ENCODE measurements at places on chromosomes 3 and 15.

GRCh38 chr3:30682434-30683155 lies 76.2 kb downstream of the TGFBR2 start:
- DNase-seq = no peak

- no peak for DNase-seq
Observed at GRCh38 chr15:38028869-38029268, 94.4 kb downstream of the TMCO5A start.

GRCh38 chr3:127556565-127556964 lies 34.0 kb downstream of the TPRA1 start:
- peak; percentile 72 for DNase-seq

GRCh38 chr3:88141458-88142083 lies 8.2 kb upstream of the C3orf38 start:
- DNase-seq = no peak

DNA sequence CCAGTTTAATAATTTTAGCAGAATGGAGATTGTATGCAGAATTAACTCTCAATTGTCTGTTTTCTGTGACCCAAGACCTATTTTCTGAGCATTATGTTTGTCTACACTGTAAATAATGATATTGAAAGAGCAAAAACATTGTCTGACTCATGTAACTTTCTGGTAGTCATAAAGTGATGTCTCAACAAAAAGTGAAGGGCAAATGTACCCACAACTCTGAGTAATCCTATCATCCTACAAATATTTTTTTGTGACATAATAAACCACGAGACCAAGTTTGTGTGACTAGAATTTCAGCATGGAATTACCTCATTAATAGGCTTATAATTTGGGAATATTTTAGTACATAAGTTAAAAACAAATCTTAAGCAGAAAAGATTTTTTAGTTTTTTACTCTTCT lies 15.4 kb upstream of the ABHD10 start:
- DNase-seq = no peak

DNA sequence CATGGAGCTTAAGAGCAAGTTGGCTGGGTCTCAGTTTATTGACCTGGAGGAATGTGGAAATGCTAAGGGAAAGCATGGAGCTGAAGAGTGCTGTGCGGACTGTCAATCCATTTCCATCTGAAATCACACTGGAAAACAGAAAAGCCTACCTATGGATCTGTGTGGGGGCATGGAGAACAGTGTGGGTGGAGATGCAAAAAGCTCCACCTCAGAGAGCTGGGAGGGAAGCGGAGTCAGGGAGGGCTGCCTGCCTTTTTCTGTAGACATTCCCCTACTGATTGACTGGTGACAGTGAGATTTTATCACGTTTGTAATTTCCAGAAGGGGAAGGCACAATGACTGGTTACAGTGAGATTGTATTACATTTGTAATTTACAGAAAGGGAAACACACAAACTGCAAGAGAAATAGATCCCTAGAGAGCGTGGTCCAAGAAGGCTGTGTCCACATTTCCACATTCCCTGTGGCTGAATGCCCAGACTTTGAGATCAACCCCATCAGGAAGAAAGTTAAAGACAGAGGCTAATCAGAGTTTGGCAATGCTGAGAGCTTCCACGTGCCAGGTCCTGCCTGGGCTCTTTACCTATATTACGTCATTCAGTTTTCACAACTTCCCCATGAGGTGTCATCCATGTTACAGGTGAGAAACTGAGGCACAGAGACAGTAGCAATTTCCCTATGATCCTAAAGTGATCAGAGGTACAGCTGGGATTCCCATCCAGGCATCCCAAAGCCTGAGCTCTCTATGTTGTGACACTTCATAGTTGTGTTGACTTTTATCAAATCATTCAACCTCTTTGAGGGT lies 67.7 kb upstream of the NSMCE3 start:
- no peak for DNase-seq

- no peak for DNase-seq
Observed at GRCh38 chr15:39180030-39180429, 400.8 kb upstream of the THBS1 start.

DNA sequence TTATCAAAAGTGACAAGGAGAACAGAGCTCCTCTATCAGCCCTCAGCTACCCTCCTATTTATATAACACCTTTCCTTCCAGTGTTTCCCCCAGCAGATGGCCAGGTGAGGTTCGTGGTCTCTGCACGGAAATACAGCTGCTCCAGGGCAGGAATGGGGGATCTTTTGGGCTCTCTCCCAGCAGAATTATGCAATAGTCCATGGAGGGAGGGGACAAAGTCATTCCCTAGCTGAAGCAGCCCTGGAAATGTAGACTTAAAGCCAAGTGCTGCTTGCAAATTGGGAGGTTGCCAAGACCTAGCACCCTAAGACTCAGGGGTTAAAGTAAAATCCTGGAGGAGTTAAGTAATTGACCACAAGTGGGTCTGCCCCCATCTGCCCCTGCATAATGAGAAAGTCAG lies 256.3 kb downstream of the LRTM1 start:
- DNase-seq = no peak

DNA sequence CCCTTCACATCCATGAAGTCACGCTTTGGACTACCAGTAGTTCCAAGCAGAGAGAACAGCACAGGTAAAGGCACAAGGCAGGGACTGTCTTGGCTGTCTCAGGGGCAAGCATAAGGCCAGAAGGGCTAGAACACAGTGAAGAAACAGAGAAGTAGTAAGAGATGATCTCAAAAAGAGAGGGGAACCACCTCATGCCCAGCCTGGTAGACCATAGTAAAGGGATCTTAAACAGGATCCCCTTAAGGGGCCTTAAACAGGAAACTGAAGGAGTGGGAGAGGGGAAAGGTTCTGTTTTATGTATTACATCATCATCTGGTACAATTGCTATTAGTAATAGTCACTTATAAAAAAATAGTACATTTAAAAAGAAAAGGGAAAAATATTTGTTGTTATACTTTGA lies 25.8 kb downstream of the P2RY1 start:
- no peak for DNase-seq

Measured in iPS-NIHi11 (cell line).